Activated naive CD8-positive, alpha-beta T cell treated with anti-CD3 and anti-CD28 coated beads, Interleukin-2, amount 50 U/mL, for 16 hours (primary cell): ENCODE measurements at places on chromosomes 3 and 15.

DNA sequence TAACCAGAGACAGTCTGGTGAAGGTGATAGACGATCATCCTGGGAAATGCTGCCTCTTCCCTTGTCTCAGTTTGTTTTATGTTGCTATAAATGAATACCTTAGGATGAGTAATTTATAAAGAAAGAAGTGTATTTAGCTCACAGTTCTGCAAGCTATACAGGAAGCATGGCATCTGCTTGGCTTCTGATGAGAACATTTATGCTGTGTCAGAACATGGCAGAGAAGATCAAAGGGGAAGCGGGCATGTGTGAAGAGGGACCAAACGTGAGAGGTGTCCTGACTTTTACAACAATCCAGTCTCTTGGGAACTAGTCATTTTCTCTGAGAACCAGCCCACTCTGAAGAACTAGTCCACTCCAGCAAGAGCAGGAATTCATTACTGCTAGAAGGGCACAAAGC is 9.6 kb downstream of the CMC1 start:
- no peak for DNase-seq

DNA sequence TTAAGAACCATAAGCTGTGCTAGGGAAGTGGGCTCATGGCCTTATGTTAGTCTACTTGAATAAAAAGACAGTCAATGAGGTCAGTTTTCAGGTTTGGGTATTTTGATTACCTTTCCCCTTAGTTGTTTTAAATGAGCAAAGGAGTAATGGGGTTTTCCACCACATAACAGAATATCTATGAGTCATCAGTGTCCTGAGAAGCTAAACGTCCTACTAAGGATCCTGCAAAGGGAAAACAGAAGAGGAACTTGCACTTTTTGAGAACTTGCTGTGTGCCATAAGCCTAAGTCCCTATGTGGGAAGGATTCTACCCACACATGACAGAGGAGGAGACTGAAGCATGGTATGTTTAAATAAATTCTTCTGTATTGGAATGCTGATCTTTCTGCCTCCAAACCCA is 292.8 kb upstream of the TMC3 start:
- no peak for DNase-seq

- no peak for DNase-seq
Measured at GRCh38 chr3:168534761-168535160, 439.0 kb upstream of the GOLIM4 start.

DNA sequence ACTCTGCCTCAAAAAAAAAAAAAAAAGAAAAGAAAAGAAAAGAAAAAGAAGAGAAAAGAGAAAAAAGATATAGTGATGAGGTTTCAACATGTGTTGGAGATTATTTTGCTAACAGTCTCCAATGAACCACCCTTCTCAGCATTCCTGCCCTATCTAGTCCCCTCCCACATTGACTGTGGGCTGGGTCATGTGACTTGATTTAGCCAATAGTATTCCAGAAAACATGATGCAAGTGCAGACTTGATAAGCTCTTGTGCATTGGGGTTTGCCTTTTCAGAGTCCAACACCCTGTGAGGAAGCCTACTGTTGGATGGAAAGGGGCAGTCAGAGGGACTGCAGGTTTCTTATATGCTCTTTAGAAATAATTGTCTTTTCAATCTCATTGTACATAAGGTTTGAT is 37.8 kb upstream of the MED12L start:
- no peak for DNase-seq

- DNase-seq = no peak
Measured at GRCh38 chr3:52429031-52429430, 15.9 kb downstream of the SEMA3G start.

DNA sequence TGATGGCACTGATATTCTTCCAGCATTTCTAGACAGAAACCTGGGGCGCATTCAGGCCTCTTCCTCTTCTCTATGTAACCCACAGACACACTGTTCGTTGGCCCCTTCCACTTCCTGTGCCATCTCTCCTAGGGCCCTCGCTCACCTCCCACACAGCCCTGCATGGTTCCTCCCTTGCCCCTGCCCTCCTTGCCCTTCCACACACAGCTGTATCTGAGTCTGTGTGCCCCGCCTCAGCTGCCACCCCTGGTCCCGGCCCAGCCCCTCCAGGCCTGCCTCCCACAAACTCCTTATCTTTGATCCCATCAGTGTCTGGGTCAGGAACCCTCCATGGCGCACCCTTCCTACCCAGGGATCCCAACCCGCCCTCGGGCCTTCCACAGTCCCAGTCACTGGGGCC is 37.9 kb downstream of the RAB6B start:
- no peak for DNase-seq

DNA sequence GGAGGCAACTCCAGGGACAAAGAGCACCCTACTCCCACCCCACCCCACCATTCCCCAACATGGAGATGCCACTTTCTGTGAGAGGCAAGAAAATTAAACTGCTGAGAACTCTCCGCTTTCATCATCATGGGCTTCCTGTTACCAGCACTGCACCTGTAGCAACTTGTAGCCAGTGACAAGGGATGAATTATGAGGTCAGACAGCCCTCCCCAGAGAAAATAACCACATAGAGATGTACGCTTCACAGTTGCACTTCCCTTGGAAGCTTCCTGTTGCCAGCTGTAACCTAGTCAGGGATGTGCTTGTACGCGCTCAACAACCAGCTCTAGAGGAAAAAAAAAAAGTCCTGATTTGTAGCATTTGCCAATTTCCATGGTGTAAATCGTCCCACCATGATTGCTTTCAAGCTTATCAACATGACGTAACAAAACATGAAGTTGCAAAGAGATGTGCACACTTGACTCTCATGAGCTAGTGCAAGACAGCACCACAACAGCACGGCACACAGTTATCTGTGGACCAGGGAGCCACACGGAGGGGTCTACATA is 145.4 kb downstream of the RAB11A start:
- DNase-seq = no peak

- DNase-seq = no peak
Measured at GRCh38 chr15:74460298-74460697, 662 bp downstream of the UBL7 start.

DNA sequence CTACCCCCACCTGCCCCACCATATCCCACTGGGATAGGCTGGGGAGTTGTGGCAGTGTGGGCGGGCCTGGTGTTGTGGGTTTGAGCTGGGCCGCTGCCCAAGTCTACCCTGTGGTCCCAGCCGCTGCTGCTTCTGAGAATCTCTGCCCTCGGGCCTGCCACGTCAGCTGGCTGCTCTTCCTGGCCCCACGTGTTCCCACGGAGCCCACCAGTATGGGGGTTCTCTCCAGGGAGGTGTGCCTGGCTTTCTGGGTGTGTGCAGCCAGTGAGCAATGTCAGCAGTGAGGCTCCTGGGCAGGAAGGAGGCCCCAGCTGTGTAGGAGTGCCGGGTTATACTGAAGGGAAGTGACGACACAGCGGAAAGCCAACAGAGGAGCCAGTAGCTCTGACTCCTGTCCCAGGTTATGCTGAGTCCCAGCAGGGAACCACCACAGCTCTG is 10.5 kb downstream of the GNAI2 start:
- peak; percentile 72 for DNase-seq

DNA sequence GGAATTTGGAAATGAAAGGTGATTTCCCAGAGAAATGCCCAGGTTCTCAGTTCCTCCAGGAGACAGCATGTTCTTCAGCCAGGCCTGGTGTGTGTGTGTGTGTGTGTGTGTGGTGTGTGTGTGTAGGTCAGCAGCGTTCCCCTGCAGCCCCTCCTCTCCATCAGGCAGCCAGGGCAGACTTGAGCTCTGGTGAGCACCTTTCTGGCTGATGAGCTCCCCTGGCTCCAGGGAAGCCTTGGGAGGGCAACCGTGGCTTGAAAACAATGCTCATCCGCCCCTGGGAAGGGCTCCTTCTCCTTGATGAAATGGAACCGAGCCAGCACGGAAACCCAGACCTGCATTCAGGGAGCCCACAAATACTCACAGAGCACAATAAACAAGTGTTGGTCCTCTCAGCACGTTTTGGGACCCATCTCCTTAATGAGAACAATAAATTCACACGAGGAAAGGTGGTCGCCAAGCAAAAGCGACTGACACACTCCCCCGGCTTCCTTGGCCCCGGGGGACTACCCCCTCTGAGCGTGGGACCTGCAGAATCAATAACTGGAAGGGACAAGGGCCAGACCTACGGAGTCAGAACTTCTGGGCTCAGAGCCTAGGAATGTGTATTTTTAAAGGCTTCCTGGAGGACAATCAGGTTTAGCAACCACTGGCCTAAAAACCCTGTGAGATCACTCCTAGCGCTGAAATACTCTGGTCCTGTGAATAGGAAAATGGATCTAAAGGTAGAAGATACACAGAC is 38.6 kb upstream of the HES1 start:
- DNase-seq = no peak

- DNase-seq = no peak
Measured at GRCh38 chr15:67242708-67243111, 11.8 kb downstream of the AAGAB start.

GRCh38 chr15:79728867-79729266 is 167.9 kb downstream of the MTHFS start:
- DNase-seq = no peak

DNA sequence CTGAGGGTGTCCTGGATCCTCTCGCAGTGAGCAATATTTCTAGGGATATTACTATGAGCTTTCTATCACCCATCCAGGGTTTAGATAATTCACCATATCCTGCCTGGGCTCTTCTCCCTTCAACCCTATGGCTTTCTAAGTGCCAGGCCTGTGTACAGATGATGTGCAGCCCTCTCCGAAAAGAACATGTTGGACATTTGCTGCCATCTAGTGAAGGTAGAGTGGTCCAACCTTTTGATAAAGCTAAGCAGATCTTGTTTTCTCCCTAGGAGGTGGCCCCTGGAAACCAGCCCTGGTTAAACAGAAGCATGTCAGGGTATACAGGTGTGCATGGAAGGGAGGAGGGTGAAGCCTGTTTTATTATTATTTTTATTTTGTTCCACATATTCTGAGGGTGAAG is 27.9 kb upstream of the SCN10A start:
- no peak for DNase-seq

DNA sequence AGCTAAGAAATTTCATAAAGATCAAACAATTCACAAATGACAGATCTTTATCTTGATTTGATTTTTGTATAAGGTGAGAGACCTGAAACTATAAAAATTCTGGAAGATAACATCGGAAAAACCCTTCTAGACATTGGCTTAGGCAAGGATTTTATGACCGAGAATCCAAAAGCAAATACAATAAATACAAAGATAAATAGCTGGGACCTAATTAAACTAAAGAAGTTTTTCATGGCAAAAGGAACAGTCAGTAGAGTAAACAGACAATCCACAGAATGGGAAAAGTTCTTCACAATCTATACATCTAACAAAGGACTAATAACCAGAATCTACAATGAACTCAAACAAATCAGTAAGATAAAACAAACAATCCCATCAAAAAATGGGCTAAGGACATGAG is 116.9 kb upstream of the BCHE start:
- DNase-seq = no peak

DNA sequence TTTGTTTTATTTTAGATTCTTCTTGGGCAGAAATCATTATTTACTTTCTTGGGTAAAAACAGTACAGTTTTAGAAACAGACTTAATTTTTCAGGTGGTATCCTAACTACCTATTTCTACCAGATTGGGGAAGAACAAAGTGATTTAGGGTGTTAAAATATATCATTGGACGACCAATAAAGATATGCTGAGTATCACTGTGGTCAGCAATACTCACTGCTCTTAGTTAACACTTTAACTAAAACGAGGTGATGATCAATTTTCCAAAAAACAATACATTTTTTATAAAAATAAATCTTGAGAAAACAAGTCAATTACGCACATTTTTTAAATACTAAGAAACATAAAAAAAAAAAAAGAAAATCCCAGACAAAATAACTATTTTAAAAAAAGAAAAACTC is 3.6 kb downstream of the COPS2 start:
- DNase-seq = no peak

GRCh38 chr3:160649596-160649995 is 27.4 kb upstream of the ARL14 start:
- DNase-seq = no peak

DNA sequence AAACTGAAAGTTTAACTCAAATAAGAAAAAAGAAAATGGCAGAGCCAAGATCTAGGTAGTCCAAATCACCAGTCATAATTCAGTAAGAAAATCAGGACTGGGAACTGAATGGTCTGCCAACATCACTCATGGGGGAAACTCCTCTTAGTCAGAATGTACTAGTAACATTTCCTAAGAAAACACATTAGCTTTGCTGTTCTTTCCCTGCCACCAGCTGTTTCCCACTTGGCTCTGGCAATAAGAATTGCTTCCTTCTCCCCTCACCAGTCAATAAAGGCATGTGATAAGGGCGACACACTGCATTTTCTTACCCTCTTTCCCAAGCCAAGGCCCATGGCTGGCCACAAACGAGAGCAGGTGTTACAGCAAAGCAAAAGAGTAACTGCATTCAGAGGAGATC is 46.1 kb downstream of the PIK3R4 start:
- no peak for DNase-seq

GRCh38 chr15:77024273-77025082 is 29.6 kb downstream of the PSTPIP1 start:
- DNase-seq = peak; percentile 41
